Right atrium auricular region (tissue), 2 donors: ENCODE measurements at places on chromosomes 6 and 20. TPM values are rescaled to one million over a fixed set of nuclear protein-coding genes. Genes with fewer than 3 reads are reported as not detected.

GRCh38 chr6:107293350-107293749 is 166.0 kb downstream of the PDSS2 start:
- DNase-seq, result no peak

- no peak for DNase-seq
These were observed 64.0 kb downstream of the JAG1 start for GRCh38 chr20:10609770-10610169.

GRCh38 chr6:160015778-160016684 is 47.1 kb downstream of the IGF2R start:
- no peak for DNase-seq

GRCh38 chr6:157263881-157264397 is 59.4 kb downstream of the TMEM242 start:
- DNase-seq, result no peak

DNA sequence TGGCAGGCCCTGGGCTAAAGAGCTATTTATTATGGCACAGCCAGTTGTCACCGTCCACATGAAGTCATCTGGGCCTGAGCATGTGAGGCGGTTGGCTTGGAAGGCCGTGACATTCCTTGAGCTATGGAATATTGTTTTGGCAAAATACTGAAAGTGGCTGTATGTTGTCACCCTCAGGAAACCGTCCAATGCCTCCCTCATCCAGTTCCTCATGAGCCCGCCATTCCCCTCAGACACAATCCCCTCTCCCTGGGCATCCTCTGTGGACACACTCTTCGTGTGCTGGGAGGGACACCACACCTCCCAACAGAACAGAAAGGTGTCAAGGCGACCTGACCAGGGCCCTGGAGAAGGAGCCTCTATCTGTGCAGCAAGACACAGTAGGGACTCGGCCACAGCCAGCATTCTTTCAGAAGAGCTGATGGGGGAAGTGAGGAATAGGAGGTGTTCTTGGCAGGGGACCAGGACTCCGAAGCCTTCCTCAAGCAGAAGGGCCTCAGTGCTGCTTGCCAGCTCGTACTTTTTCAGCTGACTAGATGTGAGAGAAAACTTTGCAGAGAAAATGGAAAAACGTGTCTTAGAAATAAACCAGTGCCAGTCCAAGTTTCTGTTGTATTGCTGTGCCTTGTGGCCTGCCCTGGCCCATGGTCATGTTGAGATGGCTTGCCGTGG is 120.5 kb downstream of the SOD2 start:
- DNase-seq, result no peak

DNA sequence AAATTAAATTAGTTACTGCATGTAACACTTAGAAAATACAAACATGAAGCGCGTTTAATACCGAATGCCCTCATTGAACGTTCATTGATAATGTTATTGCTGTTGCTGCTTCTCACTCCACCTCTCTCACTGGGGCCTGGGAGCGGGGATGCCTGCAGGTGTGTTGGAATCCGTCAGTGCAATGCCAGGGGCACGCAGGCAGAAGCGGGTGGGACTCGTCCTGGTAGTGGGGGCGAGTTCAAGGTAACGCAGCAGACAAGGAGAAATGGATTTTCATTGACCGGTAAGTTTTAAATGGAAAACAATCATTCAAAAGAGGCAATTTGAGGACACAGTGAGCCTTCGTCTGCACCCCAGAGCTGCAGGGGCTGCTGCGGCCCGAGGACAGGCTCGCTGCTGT is 71.2 kb upstream of the AFDN start:
- DNase-seq, result no peak

DNA sequence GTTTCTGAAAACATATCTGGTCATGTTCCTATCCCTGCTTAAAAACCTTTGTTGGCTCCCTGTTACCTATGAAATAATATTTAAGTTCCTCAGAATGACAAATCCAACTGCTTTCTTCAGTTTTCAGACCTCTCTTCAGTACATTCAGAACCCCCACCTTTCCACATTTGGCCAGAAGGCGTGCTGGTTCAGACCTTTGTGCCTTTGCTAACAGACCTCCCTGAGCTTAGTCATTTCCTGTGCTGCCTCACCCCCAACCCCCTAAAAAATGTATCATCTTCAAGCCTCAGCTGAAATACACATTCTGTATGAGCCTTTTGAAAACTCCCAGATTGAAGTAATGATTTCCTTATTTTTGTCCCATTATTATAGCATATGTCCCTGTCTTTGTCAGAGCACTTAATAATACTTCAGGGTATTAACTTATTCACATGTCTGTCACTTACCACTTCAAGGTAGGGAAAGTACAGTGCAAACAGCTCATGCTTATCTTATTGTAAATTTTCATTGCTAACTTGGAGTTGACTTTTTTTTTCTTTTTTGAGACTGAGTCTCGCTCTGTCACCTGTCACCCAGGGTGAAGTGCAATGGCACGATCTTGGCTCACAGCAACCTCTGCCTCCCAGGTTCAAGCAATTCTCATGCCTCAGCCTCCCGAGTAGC is 19.7 kb downstream of the FAM217A start:
- DNase-seq, result no peak

GRCh38 chr20:43665466-43666176 is 1.3 kb upstream of the MYBL2 start:
- no peak for DNase-seq

- DNase-seq, result no peak
These were observed 252.8 kb upstream of the HS3ST5 start for GRCh38 chr6:114595591-114595990.

DNA sequence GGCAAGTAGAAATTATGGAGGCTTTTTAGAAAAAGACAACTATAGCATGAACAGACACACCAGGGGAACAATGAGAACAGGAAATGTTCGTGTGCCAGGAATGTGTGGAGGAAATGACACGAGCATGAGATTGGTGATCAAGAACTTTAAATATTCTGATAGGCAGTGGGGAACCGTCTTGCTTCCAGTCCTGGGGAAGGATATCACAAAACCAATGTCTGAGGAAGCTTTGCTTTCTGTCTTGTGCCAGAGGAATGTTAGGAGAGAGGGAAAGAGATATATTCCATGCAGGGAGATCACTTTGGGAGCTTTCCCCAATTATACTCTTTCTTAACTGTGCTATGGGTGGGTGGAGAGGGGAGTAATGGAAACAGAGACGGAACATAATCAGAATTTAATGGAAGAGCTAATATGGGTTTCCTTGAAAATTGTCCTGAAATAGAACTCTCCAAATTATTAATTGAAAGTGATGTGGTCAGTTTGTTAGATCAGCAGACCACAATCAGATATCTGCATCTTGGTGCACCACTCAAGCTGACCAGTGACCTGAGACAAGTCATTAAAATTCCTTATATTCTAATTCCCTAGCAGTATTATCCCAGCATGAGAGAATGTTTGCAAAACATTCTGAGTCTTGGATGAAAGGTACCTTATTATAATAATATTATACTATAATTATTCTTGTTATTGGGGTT is 178.2 kb downstream of the SOX4 start:
- DNase-seq, result no peak

GRCh38 chr6:161139766-161140553 is 133.9 kb downstream of the AGPAT4 start:
- DNase-seq, result peak; percentile 75

- no peak for DNase-seq
These were observed 96.7 kb downstream of the BMP5 start for GRCh38 chr6:55778705-55779104.

The SYNGAP1 gene
- total RNA-seq, result 3.6 TPM

The RIPOR3 gene
- 4.7 TPM for total RNA-seq

The RGS17 gene
- not detected for total RNA-seq

The COL10A1 gene
- not detected for total RNA-seq

The LY6G6C gene
- not detected for total RNA-seq

The CLPSL2 gene
- not detected for total RNA-seq
